ENCODE measurements at places on chromosomes 5 and 9.

DNA sequence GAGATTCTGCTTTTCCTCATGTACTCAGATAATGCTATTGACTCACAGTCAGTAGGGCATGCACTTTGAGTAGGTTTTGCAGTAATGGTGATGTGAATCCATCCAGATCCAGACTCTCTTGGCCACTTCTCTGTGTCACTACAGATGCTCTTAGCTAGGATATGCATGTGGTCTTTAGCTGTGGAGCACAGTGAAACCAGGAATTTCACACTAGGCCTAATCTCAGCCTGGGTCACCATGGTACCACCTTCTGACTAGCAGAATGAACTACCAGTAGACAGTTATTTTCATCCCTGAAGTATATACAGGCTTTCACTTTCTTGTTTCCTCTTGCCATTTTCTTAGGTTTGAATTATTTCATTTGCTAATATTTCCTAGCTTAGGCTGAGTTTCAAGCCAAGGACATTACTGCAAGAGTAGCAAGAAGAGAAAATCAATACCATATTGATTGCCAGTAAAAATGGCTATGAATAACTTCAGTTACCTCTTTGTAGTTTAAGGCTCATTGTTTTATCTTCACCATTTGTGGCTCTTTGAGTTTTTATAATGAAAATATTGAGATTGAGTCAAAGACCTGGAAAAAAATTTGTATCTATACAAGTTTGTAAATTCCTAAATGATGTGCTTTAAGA lies 28.4 kb upstream of the CSNK1G3 start:
- DNase-seq = no peak

- DNase-seq = no peak
These were observed 264.7 kb upstream of the NR4A3 start for GRCh38 chr9:99556998-99557397.

DNA sequence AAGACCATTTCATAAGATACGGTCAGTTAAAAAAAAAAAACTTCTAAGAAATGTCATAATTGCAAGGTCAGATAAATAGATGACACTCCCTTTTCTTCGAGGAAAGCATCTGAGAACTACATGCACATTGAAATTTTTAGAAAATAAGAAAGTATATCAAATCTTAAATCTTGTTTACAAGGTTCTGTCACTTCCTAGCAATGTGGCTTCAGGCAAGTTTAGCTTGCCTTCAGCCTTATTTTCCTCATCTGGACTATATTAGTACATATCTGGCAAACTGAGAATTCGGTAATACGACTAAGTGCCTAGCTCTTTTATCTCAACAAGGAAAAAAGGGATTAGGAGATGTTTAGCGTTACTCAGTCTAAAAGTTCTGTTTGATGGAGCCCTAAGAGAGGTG lies 32.5 kb upstream of the OR2K2 start:
- DNase-seq = no peak

- DNase-seq = no peak
These were observed 29.5 kb downstream of the GDNF start for GRCh38 chr5:37810311-37810710.

GRCh38 chr9:134319306-134320125 lies 6.7 kb upstream of the RXRA start:
- DNase-seq = no peak

DNA sequence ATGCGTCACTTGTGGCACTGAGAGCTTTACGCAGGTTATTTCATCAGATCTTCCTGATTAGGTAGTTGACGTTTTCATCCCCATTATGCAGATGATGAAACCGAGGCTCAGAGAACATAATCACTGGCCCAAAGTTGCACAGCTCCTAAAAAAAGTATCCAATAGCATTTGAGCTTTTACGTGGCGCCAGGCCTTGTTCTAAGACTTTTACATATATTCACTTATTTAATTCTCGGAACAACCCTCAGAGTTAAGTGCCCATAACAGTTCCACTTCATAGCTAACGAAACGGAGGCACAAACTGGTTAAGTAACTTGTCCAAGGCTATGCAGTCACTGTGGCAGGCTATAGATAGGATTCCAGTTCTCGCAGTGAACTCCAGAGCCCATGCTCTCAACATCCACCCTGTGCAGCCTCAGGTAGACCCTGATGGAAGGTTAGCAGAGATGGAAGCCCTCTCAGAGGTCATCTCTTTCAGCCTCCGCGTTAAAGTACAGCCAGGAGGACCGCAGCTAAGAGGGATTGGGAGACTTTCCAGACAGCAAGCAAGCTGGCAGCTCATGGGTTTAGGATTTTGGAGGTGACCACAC lies 39.3 kb downstream of the AMBP start:
- no peak for DNase-seq

GRCh38 chr9:81826517-81826906 lies 101.7 kb upstream of the SPATA31D4 start:
- no peak for DNase-seq

GRCh38 chr9:121743441-121744001 lies 92.1 kb downstream of the DAB2IP start:
- no peak for DNase-seq

GRCh38 chr9:18106006-18106560 lies 367.9 kb upstream of the ADAMTSL1 start:
- DNase-seq = no peak

DNA sequence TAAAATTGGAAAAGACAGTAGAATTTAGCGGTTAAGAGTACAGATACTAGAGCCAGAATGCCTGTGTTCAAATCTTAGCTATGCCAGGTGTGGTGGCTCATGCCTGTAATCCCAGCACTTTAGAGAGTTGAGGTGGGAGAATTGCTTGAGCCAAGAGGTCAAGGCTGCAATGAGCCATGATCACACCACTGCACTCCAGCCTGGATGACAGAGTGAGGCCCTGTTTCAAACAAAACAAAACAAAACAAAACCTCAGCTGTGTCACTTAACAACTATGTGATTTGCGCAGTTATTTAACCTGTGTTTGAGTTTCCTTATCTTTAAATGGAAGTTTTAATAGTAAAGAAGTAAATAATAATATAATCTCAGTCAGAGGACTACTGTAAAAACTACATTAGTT lies 68.3 kb downstream of the TBCA start:
- no peak for DNase-seq

DNA sequence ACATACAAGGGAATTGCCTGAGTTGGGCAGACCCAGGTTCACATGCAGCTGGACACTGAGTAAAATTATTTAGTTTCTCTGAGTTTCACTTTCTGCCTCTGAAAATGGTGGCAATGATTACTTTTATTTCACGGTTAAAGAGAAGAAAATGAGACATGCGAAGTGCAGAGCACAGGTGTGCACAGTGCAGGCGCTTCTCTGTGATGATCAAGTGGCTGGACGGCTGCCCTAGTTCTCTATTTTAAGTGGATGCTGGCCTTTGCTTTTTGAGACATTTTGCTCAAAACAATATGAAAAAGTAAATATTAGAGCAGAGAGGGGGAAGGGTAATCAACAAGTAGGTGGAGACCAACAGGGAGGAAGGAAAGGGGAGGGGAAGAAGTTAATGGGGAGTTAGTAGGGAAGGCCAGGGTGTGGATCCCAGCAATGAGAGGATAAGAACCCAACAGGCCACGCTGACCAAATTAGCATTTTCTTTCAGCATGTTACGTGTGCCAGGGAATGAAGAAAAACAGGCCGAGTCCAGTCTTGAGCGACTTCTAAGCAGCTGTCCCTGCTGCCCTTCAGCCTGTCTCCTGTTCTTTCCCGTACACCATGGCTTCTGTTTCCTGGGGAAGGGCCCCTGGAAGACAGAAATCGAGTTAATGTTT lies 16.1 kb downstream of the SNX18 start:
- no peak for DNase-seq

GRCh38 chr5:169204788-169205400 lies 96.0 kb downstream of the SLIT3 start:
- no peak for DNase-seq

All from activated CD8-positive, alpha-beta memory T cell treated with anti-CD3 and anti-CD28 coated beads for 4 hours (primary cell).